ELR (cell line): ENCODE measurements at places on chromosomes 13 and 19.

DNA sequence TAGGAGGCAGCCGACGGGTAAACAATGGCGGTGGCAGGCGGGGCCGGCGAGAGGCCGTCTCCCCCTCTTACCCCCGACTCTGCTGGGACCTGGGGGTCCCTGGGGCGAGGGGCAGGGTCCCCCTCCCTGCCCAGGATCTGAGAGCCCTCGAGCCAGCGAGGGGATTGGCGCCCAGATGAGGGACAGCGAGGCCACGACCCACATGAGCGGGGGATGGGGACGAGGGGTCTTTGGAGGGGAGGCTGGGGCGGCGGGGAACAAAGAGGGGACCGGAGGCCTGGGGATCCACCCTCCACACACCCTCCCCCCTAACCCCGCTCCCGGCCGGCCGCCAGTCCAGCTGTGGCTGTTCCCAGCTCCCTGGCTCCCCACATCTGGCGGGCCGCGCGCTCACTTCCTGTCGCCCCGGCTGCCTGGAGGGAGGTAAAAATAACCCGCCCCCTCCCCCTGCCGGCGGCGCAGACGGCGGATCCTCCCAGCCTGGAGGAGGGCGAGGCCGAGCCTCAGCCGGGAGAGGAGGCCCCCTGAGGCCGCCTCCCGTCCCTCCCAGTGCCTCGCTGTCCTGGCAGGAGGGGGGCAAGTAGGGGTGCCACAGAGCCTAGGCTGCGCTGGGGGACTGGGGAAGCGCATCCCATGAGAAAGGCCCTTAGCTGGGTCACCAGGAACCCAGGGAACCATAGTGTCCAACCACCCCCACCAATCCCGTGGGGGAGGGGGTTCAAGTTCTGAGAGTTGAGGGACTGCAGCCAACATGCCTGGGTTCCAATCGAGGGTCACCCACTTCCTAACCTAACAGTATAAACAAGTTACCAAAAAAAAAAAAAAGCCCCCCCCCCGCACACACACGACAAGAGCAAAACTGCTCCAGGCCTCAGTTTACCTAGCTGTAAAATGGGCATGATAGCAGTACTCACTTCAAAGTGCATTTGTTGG is 29.3 kb upstream of the NANOS3 start:
- peak; percentile 95 for DNase-seq

GRCh38 chr19:48325265-48325910 is at the start of gene EMP3:
TSS of gene EMP3 (plus strand) at chr19:48325552. CDS start at chr19:48326845, 1,293 bp downstream.
- DNase-seq, result peak; percentile 93

- DNase-seq, result no peak
Measured at GRCh38 chr13:107907065-107907805, 308.1 kb downstream of the LIG4 start.

GRCh38 chr13:44274771-44275205 is 98.8 kb upstream of the SERP2 start:
- DNase-seq, result peak; percentile 30

- DNase-seq, result no peak
Measured at GRCh38 chr19:49971991-49972411, 11.0 kb upstream of the SIGLEC11 start.

GRCh38 chr19:43678512-43679261 is 8.7 kb upstream of the PLAUR start:
- no peak for DNase-seq

GRCh38 chr13:43331672-43332071 is 308.3 kb downstream of the DNAJC15 start:
- DNase-seq, result no peak

GRCh38 chr13:45446181-45446580 is 18.6 kb upstream of the COG3 start:
- peak; percentile 85 for DNase-seq

GRCh38 chr13:75554464-75554863 is 4.9 kb downstream of the UCHL3 start:
- DNase-seq, result no peak

DNA sequence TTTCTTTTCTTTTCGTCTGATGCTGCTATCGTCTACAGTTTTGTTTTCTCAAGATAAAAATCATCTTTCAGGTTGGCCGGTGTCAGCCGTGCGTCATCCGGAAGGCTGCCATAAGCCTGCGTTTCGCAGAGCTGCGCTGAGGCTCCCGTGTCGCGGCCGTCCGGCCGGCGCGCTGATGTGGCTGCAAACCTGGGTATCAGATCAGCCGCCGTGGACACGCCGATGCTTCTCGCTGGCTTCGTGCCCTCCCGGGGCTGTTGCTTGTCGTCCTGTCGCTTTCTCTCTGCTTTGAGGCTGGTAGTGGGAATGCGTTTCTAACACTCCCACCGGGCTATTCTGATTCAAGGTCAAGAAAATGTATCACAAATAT is 45.9 kb upstream of the TFDP1 start:
- no peak for DNase-seq

DNA sequence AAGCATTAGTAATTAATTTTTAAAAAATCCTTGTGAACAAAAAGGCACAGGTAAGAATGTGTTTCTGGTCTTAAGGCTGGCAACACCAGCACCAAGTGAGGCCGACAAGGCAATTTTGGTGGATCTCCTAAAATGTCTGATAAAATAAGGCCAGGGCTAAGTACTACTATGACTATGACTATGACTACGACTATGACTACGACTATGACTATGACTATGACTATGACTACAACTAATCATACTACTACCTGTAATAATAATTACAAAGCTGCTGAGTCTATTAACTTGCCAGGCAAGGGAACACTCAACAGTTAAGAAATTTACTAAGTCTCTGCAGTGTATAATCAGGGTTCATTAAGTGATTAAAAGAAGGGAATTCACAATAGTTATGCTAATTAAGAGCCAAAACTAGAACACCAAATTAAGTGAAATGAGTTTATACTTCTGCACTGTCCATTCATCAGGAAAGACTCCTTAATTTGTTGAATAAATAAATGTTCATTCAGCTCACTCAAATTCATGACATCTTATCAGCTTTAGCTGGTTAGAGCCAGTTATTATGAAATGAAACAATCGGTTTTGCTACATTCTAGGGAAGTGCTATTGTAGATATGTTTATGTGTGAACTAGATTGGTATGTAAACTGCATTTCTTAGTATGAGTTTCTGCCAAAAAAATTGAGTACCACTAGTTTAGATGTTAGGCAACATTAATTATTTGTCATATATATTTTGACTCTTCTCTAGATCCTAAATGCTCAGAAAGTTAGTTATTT is 1626.2 kb upstream of the PCDH20 start:
- peak; percentile 56 for DNase-seq

DNA sequence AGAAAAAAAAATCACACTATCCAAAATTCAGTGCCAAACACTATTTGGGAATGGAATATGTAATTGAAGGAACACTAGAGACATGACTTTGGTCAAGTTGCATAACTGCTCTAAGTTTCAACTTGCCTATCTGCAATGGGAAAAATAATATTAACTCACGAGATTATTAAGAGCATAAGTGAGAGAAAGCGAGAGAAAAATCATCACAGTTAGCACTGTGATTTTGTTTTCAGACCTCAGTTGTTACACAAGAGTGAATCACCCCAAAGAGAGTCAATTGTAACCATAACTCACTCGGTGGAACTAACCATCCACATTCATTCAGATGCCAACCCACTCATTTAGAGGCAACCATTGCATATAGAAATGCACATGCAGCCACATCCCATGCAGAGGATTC is 147.1 kb downstream of the NHLRC3 start:
- no peak for DNase-seq

- DNase-seq, result no peak
Measured at GRCh38 chr19:47098608-47099007, 15.0 kb downstream of the ZC3H4 start.

DNA sequence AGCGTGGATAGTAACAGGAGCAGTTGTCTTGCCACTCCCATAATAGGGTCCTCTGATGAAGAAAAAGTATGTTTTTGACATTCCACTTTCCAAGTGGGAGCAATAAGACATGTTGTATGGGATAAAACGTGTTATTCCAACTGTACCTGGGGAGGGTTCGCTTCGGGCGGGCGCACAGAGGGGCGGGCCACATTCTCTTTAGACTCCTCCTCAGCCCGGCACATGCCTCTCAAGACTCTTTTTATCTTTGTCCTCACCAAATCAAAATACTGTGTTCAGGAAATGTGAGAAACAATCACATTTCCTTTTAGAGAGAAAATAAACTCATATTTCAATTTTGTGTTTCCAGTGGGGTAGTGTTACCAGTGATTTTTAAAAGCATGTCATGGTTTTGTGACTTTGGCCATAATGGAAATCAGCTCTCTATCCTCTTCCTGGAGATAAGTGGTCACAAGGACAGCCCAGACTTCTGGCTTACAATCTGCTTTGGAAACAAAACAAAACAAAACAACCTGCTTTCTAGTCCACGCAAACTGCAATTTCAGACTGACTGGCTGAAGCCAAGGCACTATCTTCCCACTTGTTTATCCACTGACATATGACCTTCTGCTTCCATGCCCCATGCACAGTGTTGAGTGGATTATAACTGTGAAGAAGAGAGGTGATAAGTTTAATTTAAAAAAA is 276.1 kb downstream of the NALCN start:
- DNase-seq, result no peak

- DNase-seq, result no peak
Measured at GRCh38 chr13:27308941-27309340, 38.3 kb downstream of the RASL11A start.

GRCh38 chr19:19261350-19262189 is 11.5 kb downstream of the TM6SF2 start:
- no peak for DNase-seq

DNA sequence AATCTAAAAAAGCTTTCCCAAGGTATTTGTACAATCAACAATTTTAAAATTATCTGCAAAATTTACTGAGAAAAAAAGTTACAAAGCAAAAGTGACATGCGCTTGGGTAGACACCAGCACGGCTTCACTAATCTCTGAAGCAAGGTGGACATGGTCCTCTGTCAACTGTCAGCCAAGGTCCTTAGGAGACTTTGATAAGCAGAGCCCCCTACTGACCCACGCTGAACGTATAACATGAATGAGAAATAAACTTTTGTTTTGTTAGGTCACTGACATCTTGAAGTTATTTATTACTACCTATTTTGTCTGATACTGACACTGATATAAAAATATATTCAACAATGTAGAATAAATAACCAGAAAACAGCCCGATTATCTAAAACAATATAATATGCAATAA is 100.7 kb upstream of the OBI1 start:
- DNase-seq, result no peak

GRCh38 chr13:113401452-113402415 is 37.8 kb upstream of the GRTP1 start:
- DNase-seq, result no peak

- DNase-seq, result peak; percentile 43
Measured at GRCh38 chr13:98222081-98222554, 45.0 kb upstream of the RNF113B start.

DNA sequence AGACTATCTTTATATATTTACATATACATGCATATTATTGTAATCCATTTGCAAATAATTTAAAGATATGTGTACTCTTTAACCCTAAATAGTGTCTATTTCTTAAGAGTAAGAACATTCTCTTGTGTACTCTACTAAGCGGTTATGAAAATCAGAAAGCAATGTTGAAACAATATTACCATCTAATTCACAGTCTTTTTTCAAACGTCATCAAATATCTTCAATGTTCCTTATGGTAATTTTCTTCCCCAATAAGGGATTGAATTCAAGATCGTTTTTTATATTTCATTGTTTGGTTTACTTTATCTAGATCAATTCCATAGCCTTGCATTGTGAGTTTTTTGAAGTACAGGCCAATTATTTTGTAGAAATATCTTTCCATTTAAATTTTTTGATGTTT is 1647.4 kb upstream of the PRR20A start:
- DNase-seq, result no peak

DNA sequence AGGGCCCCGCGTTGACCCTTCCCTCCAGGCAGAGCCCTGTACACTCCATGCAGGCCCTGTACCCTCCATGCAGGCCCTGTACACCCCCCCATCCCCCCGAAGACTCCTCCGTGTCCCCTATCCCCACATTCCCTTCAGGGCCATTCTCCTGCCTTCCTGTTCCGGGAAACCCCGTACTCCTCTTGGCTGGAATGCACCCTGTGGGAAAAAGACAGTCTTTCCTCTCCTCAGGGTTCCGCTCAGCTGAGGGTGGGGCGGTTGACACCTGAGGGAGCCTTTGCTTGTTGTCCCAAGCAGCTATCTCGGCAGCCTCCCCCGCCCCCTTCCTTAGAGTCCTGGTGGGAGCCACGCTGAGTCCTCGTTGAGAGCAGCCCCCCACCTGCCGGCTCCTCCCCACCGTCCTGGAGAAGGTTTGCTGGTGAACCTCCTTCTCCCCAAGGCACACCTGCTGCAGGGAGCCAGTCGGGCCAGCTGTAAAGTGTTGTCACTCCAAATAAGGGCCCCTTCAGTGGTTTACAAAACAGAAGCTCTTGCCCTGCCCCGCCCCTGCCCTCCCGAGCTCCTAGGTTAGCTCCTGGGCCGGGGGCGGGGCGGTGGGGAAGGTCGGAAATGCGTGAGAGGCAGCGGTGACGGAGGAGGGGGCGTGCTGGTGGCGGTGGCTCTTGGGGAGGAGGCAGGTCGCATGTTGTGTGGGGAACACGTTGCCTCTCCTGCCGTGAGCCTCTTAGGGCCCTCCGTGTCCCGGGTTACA is 1.5 kb downstream of the GNA11 start:
- peak; percentile 50 for DNase-seq

- no peak for DNase-seq
Measured at GRCh38 chr19:33197591-33198000, 3.5 kb downstream of the LRP3 start.

GRCh38 chr19:4089400-4089908 is 22.8 kb upstream of the ZBTB7A start:
- no peak for DNase-seq

DNA sequence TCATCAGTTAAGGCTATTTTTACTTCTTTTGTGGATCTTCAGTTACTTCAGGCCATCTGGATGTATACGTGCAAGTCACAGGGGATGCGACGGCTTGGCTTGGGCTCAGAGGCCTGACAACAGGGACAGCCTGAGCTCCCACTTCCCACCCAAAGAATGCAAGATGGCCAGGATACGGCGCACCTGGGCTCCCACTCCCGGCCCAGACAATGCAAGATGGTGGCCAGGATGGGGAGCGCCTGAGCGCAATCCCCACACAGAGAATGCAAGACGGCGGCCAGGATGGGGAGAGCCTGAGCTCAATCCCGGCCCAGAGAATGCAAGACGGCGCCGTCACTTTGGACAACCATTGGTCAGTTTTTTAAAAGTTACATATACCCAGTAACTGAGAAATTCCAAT is 25.3 kb upstream of the MIER2 start:
- DNase-seq, result no peak

- peak; percentile 44 for DNase-seq
Measured at GRCh38 chr13:49584771-49585182, 581 bp downstream of the RCBTB1 start.

DNA sequence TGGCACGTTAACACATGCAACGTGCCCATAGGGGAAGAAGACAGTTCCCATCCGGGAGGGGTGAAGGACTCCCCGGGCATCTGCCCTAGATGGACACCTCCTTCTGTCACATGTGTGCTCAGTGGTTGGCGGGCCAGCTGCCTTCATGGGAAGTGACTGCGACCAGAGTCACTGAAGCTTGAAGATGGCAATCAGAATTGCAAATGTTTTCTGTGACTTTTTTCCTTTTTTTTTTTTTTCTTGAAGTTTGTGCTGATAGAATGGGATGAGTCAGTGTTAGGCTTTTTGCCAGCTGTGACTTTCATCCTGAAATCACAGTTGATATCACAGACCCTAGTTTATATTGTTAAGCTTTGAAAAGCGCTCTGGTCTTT is 109.2 kb upstream of the MCF2L start:
- DNase-seq, result peak; percentile 55
